ENCODE measurements at places on chromosomes 12 and 14.

DNA sequence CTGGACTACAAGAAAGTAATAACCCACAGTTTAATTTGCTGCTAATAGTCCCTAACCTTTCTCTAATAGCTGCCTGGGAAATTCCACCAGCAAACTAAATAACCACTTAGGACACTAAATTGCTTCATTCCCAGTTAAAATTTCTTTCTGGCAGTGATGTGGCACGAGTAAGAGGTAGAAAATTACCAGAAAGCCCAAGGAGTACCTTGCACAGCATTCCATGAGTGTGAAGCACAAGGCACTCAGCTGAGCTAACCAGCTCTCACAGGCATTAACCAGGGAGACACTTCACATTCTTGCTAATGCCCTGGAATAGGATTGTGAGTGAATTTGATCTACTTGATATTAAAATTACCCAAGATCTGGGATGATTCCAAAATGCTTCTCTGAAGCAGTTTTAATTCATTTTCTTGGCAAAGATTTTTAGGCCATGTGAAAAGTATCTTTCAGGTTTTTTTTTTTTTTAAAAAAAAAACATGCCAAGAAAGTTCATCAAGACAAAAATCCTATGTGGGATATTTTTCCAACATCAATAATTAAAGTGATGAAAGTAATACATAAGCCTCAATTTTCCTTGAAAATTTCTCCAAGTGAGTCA, 29.5 kb downstream of the TSPAN8 start:
- no peak for DNase-seq

- no peak for DNase-seq
These were observed 144.7 kb downstream of the GPHN start for GRCh38 chr14:66652525-66653106.

DNA sequence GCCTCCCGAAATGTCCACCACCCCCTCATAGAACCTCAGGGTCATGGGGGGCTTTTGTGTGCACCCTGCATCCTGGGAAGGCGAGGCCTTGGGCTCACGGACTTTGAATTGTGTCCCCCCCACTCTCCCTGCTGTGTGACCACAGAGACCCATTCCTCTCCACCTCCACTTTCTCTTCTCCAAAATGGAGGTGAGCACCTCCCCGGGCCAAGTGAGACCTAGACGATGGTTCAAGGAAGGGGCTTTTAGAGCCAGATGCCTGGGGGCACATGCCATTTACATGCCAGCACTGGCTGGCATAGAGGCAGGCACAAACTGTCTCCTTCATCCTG, 33.5 kb downstream of the CYP46A1 start:
- no peak for DNase-seq

DNA sequence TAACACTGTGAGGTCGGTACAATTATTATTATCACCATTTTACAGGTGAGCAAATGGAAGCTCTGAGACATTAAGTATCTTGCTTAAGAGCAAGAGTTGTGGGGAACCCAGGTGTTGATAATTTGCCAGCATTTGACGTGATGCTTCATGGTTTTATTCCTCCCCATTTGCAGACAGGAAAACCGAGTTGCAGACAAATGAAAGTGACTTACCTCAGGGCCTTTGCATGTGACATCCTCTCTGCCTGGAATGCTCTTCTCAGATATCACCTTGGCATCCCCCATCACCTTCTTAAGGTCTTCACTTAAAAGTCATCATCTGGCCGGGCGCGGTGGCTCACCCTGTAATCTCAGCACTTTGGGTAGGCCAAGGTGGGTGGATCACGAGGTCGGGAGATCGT, 21.0 kb upstream of the P2RX7 start:
- no peak for DNase-seq

GRCh38 chr14:22928237-22929103, 706 bp downstream of the PRMT5 start:
- no peak for DNase-seq

DNA sequence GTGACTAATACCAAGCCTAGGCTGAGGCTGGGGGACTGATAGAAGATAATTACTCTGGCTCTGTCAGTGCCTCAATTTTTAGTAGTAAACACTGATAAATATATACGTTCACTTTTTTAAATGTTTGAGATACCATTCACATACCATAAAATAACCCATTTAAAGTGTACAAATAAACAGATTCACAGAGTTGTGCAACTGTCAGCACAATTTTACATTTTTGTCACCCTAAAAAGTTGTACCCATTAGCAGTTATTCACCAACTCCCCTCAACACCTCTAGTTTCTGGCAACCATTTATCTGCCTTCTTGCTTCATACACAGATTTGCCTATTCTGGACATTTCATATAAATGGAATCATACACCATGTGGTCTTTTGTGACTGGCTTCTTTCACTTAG, 15.1 kb downstream of the PPP1R12A start:
- no peak for DNase-seq

DNA sequence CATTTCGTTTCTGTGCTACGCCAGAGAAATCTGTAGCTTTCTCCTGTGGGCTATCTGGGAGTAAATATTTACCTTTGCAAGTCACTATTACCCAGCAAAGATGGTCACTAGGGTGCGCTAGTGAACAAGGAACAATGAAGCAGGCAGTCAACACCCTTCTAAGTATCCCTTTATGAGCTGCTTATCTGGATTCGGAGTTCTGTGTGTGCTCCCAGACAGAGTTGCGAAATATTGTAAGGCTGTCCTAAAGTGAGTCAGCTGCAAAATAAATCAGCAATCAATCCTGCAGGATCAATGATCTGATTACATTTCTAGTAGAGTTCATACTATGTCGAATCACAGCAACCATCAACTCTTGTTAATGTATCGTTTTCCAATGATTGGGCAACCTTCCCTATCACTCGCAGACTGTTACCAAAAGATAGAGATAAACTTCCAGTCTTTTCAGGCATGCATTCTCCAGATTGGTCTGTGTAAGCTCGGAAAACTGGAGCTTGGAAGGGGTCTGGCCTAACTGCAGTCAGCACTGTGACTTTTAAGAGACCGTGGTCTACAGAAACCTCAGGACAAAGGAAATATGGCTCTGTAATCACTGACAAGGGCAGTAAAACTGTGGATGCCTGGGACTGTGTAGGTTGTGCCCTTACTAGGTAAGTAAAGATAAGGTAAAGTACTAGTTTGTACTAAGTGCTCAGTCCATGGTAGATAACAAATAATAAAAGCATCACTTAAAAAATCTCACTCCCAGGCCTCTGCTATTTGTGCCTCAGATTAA, 133.5 kb downstream of the KCNK10 start:
- DNase-seq: peak; percentile 43

GRCh38 chr12:56034586-56035332, 7.0 kb upstream of the RPS26 start:
- no peak for DNase-seq

- no peak for DNase-seq
These were observed 120.6 kb upstream of the CDKN3 start for GRCh38 chr14:54275997-54276725.

DNA sequence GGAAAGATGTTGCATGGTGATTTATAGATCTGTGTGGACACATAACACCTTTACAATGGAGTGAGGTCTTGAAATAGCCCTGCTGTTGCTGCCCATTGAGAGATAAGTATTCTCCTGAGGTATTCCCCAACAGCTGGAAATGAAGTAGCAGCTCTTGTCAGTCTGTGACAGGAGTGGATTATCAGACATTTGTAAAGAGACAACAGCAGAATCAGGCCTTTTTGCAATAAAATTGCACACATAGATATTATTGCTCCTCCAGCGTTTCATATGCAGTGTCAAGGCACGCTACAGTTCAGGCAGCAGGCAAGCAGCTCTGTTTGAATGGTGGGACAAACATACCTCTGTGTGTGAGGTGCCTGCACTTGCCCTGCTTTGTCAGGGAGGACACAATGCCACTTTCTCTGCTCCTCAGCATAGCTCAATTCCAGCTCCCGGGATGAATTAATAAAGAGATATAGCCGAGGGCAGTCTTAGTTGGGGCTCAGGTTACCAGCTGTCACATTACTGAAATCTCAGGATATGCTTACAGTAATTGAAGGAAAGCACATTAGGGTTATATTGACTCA, 49.4 kb downstream of the BICD1 start:
- DNase-seq: no peak
